Thoracic aorta endothelial cell (primary cell): ENCODE measurements at places on chromosomes 7 and 10. TPM values are rescaled to one million over a fixed set of nuclear protein-coding genes. Genes with fewer than 3 reads are reported as not detected.

PON1 gene
- total RNA-seq, result not detected in 2 replicates

ETV1 gene
- 8.8 and 15.2 TPM in 2 replicates for total RNA-seq

DUS4L gene
- 16.2 and 18.6 TPM in 2 replicates for total RNA-seq

SPDYE2 gene
- not detected in 2 replicates for total RNA-seq

FBXO24 gene
- 0.14 and 0.27 TPM in 2 replicates for total RNA-seq

HMX3 gene
- total RNA-seq, result not detected in 2 replicates

PPP1R3C gene
- 1.1 and 1.6 TPM in 2 replicates for total RNA-seq

MICU1 gene
- total RNA-seq, result 39.1 and 45.9 TPM in 2 replicates

OR2A7 gene
- 0.27 and 0.65 TPM in 2 replicates for total RNA-seq

GNG11 gene
- 123 and 273 TPM in 2 replicates for total RNA-seq

TSPAN12 gene
- total RNA-seq, result 21.5 and 23.5 TPM in 2 replicates

PLAC9 gene
- 4.7 and 4.9 TPM in 2 replicates for total RNA-seq

PRR15 gene
- total RNA-seq, result 0.22 and 2.0 TPM in 2 replicates

DENND2A gene
- total RNA-seq, result not detected in 2 replicates

AUTS2 gene
- total RNA-seq, result 0.07 and 0.40 TPM in 2 replicates

OR6V1 gene
- not detected in 2 replicates for total RNA-seq
